ENCODE measurements at places on chromosomes 7 and 10. TPM values are rescaled to one million over a fixed set of nuclear protein-coding genes. Genes with fewer than 3 reads are reported as not detected.

Gene FAM180A
- not detected for total RNA-seq

GRCh38 chr7:39272111-39272510 lies 294.1 kb upstream of the YAE1 start:
- H3K27ac ChIP-seq, result no peak overlapping the region
- H3K36me3 ChIP-seq, result no peaks in the 10 kb centered on the region
- H3K27me3 ChIP-seq, result peaks cover 5% of the 10 kb centered on the region
- no peak for DNase-seq
- no peak overlapping the region for H3K4me3 ChIP-seq
- no peaks in the 10 kb centered on the region for H3K4me1 ChIP-seq

GRCh38 chr7:25565949-25566348 lies 337.7 kb upstream of the NPVF start:
- H3K27ac ChIP-seq, result no peak overlapping the region
- no peaks in the 10 kb centered on the region for H3K36me3 ChIP-seq

Gene PLPP4
- not detected for total RNA-seq

Gene CLCN1
- not detected for total RNA-seq

Gene NPSR1
- total RNA-seq, result not detected

All from activated CD8-positive, alpha-beta T cell treated with anti-CD3 and anti-CD28 coated beads for 36 hours (primary cell).